ENCODE measurements at places on chromosomes 5 and 9.

- no peak for DNase-seq
These were observed 43.9 kb downstream of the MAPKAP1 start for GRCh38 chr9:125663127-125663526.

- DNase-seq: no peak
These were observed 131.1 kb downstream of the FOXD1 start for GRCh38 chr5:73317523-73317922.

DNA sequence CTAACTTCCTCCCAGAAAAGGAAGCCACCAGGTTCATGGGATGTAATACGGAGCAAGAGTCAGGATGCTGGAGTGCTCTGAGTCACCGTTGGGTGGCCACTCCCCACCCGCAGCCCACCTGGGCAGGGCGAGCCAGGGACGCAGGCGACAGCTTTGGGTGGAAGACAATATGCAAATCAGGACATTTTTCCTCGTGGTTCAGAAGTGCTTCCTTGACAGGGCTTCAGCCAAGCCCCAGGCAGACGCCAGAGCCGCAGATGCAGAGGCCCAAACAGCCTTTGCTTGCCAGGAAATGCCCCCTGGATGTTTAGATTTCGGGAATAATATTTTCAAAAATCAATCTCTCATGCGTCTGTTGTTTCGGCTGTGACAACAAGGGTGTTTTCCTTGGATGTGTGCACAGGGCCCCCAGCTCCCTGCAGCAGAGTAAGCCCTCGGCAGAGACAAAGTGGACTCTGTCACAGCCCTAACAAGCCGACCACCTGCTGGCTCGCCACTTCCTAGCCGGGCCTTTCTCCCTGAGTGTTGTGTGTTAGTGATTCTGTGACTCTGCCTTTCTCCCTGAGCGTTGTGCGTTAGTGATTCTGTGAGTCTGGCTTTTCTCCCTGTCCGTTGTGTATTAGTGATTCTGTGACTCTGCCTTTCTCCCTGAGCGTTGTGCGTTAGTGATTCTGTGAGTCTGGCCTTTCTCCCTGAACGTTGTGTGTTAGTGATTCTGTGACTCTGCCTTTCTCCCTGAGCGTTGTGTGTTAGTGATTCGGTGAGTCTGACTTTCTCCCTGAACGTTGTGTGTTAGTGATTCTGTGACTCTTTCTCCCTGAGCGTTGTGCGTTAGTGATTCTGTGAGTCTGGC is 11.8 kb upstream of the SLC9A3 start:
- no peak for DNase-seq

GRCh38 chr9:82382887-82383616 is 394.5 kb downstream of the SPATA31D1 start:
- DNase-seq: no peak

GRCh38 chr9:133835262-133835901 is 97.2 kb upstream of the SARDH start:
- DNase-seq: no peak

DNA sequence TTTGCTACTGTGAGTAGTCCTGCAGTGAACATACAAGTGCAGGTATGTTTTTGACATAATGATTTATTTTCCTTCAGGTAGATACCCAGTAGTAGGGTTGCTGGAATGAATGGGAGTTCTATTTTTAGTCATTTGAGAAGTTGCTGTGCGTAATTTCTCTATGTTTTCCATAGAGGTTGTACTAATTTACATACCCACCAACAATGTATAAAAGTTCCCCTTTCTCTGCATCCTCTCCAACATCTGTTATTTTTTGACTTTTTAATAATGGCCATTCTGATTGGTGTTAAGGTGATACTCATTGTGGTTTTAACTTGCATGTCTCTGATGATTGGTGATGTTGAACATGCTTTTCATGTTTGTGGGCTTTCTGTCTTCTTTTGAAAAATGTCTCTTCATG is 64.7 kb upstream of the CTSL start:
- DNase-seq: no peak

- DNase-seq: no peak
These were observed 289.2 kb upstream of the PTGER4 start for GRCh38 chr5:40390281-40391149.

DNA sequence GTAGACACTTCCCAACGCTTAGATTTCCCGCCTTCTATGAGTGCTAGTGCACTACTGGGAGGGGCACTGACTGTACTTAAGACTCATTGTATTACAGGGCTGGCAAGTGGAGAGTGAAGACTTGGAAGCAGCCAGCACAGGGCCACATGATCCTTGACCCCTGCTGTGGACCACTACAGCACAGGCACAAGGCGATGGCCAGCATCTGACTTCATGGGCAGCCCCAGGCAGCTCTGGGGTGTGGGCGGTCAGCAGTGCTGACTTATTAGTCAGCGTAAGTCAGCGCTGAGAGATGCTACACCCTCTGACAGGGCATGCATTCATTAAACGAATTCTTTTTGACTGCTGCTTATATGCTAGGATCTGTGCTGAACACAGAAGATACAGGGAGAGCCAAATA is 9.3 kb downstream of the SLC46A2 start:
- no peak for DNase-seq

DNA sequence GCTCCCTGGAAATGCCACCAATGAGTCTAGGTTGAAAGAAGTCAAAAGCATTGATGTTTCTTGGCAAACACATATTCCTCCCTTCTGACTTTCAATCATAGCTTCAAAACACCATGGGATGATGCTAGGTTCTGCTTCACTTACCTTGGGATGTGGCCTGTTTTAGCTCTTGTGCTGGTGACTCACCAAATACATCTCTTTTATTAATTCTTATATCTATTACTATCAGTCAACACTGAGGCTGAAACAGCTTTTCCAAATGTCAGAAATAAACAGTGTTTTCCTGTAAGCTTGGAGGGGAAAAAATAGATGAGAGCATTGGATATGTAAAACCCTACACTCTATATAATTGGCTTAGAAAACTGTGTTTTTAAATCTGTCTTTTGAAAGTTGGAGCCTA is 245.4 kb upstream of the NREP start:
- no peak for DNase-seq

DNA sequence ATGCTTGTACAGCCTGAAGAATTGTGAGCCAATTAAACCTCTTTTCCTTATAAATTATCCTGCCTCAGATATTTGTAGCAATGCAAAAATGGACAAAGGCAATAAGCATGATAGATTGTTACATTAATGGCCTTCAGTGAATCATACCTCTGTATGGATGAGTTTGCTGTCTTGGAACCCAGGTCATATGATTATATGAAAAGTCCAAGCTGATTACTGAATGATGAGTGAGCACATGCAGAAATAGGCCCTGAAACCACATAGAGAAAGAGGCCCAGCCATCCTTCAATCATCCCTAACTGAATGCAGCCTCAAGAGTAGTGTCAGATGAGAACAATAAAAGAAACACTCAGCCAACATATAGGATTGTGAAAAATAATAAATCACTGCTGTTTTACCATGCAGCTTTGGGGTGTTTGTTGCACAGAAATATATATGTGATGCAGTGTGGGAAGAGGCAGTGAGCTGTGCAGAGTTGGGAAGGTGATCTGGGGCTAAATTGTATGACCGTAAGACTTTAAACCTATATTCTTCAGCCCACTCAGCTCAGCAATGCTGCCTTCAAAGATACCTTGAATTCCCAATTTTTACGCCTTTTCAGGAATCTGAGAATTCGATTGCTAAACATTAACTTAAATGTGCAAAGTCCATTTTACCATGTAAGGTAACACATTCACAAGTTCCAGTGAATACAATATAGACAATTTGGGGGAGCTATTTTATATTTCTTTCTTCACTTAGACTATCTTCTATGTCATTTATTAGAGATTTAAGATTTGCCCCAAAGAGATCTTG is 36.3 kb upstream of the SHISAL2B start:
- no peak for DNase-seq

DNA sequence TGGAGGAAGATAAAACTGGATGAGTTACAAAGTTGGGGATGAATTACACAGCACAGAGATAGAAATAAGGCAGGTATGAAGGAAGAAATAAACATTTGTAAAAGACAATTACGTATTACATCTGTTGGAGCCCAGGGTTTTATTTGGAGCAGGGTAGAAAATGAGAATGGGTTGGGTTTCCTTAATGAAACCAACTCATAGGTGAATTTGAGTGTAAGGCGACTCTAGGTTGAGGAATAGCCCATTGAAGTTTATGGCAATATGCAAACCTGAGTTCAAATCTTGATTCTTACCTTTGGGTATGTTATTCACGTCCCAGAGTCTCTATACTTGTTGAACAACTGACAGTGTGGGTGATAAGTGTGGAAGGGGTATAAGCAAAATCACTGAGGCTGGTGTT is 422.3 kb upstream of the WWC1 start:
- DNase-seq: no peak

GRCh38 chr5:94113-94892 is 2.3 kb downstream of the PLEKHG4B start:
- no peak for DNase-seq

- DNase-seq: no peak
These were observed 272.7 kb upstream of the MVB12B start for GRCh38 chr9:126053913-126054312.

DNA sequence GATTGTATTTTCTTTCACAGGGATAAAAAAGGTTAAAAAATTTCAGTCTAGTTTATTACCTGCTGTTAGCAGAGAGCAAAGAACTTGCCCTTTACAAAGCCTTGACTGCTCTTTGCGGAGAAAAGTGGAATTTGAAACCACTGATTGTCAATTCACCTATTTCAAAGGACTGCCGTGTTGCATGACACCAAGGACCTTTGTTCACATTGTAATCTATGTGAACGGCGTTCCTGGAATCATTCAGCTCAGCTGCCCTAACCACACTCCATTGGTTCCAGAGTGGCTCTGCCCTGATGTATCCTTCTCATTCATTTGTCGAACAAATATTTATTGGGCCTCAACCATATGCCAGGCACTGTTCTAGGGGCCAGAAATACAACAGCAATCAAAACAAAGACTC is 377.5 kb upstream of the RFX3 start:
- DNase-seq: no peak

- DNase-seq: no peak
These were observed 92.9 kb upstream of the NEK6 start for GRCh38 chr9:124164811-124165210.

- no peak for DNase-seq
These were observed 51.7 kb upstream of the NFIB start for GRCh38 chr9:14365670-14366069.

DNA sequence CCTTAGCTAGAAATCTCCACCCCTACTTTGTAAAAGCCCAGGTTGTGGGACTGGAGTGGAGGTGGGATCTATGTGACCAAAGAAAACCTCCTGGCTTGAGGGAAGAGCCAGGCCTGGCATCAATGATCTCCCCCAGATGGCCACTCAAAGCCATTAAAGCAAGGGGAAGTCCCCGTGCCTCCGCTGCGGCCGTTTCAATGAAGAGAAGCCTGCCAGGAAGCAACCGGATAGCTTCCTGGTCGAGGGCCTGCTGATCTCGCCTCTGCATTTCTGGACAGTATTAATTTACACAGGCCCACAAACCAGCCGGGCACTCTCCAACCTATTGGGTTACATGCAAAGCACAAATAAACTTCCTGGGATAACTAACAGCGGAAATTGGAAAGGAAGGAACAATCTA is 160.5 kb upstream of the MSX2 start:
- no peak for DNase-seq

GRCh38 chr9:98576354-98576753 is 132.4 kb downstream of the GABBR2 start:
- no peak for DNase-seq

All from OCI-LY7 (cell line).